Amniotic epithelial cell (primary cell): ENCODE measurements at places on chromosomes 7 and 10.

GRCh38 chr10:71569775-71570588 is 149.6 kb downstream of the C10orf105 start:
- DNase-seq: peak; percentile 16

DNA sequence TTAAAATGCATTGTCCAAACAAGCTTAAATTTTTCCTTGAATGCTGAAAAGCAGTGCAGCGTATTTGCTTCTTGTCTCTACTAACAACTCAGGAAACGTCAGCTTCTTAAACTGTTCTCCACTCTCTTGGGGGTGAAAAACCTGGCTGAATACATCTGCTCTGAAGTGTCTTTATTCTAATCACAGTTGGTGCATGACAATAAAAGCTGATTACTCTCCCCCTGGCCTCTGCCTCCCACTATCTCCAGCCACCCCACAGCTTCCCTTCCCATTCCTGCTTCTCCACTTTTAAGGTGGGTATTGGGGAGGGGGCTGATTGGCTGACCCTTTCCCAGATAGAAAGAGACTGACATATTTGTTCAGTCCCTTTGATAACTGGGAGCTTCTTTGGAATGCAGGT is 456.0 kb downstream of the SORCS1 start:
- DNase-seq: no peak

DNA sequence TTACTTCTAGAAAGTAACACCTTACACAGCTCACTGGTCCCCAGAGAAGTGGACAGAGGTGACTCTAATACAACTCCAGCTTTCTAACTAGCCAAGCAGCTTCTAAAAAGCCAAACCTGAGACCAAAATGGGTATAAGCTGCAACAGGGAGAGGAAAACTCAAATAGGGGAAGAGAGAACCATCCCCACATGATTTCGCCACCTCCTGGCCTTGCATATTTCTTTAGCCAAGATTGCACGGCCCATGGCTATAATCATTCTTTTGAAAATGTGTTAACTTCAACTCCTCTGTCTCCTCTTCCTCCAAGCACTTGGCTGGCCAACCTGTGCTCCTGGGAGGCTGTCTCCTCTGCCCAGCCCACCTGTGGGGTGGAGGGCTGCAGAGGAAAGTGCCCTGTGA is 28.7 kb downstream of the NUP42 start:
- DNase-seq: no peak

- DNase-seq: no peak
Measured at GRCh38 chr10:111481261-111481826, 404.5 kb downstream of the ADRA2A start.

DNA sequence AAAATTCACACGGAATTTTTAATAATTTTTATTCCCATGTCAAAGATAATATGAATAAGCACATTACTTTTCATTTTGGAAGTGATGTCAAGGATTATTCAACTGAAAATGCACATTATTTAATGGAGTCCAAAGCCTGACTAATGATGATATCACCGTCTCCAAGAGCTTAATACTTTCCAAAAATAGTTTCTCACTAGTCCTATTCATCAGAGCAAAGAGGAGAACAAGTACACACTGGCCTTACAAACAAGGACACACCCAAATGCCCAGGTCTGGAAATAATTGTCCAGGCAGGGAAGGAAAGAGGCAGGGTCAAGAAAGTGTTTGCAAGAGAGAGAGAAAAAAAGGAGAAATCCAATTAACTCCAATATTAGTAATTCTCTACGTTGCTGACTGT is 216.8 kb upstream of the CCDC6 start:
- peak; percentile 78 for DNase-seq

DNA sequence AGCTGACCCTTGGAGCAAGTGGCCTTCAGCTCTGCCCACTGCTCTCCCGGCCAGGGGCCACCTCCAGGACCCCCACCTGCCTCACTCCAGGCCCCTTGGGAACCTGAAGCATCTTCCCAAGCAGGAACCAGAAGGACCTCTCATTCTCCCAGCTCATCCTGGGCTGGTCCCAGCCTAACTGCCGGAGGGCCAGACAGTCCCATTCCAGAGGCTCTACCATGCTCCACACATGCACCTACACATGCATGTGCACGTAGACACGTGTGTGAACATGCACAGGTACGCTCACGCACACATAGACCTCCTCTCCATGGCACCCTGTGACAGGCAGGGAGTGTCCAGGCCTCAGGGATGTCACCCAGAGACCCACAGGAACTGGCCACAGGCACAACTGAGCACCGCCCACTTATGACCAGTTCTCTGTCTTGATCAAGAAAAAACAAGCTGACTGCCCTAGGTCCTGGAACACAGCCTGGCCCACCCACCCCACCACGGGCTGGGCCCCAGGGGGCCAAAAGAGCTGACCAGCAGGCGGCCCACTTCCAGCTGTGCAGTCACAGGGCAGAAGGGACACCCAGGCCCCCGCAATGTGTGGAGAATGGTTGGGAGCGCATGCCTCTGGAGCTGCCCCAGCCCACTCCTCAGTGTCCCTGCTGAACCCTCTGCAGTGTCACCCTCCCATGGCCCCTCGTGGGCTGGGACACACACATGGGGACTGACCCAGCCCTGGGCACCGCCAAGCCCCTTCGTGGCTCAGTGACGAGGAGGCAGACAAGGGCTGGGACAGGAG is 43.4 kb downstream of the CAMK2B start:
- no peak for DNase-seq

DNA sequence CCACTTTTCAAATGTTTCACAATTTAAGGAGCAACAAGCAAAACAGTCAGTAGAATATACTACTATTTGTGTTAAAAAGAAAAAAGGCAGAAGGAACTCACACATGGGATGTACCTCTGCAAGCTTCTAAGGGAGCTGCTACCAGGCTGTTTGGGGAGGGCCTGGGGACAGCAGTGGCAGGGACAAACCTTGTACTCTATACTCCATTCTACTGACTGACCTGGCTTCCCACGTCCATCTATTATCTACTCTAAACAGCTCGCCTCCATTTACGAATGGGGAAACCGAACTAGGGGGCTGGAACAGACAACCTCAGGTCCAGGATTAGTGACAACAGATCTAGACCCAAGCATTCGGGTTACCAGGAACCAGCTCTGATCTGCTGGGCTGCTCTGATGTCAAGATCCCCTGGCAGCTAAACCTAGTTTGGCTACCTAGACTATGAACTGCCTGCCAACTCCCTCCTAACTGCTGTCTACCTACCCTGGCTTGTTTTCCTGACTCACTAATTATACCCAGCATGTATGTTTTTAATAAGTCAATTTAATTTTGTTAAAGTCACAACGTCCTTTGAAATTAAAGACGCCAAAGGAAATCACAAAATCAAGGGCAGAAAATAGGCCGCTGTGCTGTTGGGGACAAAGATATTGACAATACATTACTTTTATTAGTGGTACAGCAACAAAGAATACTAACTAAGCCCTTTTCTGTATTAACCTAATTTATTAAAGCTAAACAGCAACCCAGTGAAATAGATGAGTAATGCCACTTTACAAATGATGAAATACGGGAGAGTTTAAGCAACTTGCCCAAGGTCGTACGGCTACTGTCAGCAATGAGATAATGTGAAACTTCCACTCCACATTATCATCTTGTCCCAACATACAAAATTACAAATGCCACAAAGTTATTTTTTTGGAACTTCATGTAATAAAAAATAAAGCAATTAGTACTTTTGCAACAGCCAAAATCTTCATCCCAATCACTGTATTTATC is 5.3 kb downstream of the PSAP start:
- DNase-seq: peak; percentile 80

GRCh38 chr7:10284001-10284400 is 689.7 kb upstream of the PHF14 start:
- no peak for DNase-seq

- DNase-seq: no peak
Measured at GRCh38 chr7:64879800-64880199, 23.3 kb upstream of the ZNF273 start.
